ENCODE measurements at places on chromosomes 12 and 14.

- no peak for DNase-seq
These were observed 239.7 kb upstream of the KITLG start for GRCh38 chr12:88820012-88820411.

DNA sequence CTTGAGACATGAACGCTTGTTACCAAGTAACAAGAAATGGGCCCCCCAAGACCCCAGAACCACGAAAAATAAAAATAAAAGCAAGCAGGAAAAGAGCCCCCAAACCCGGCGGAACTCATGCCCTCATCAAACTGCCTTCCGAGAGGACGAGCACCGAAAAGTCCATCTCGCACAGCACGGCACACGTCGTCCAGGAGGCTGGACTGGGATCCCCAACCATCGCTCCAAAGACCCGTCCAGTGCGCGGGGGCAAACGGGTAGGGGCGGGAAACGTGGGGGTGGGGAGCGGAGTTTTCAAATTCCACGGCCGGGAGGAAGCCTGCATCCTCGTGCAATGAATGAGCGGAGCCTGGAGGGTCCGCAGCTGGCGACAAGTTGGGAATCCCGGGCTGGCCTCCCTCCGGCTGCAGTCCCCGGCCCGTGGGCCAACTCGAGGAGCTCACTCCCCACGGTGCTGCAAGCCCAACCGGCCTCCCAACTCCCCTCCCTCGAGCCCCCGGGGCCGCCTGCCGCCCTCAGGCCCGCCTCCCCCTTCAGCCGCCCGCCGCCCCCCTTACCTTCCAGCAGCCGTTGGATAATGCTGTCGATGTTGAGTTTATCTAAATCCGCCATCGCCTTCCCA, 484 bp downstream of the PPP1CC start:
- no peak for DNase-seq

GRCh38 chr12:52514471-52515318, 5.5 kb downstream of the KRT5 start:
- DNase-seq: no peak

GRCh38 chr12:85740186-85740585, 96.0 kb downstream of the RASSF9 start:
- no peak for DNase-seq

DNA sequence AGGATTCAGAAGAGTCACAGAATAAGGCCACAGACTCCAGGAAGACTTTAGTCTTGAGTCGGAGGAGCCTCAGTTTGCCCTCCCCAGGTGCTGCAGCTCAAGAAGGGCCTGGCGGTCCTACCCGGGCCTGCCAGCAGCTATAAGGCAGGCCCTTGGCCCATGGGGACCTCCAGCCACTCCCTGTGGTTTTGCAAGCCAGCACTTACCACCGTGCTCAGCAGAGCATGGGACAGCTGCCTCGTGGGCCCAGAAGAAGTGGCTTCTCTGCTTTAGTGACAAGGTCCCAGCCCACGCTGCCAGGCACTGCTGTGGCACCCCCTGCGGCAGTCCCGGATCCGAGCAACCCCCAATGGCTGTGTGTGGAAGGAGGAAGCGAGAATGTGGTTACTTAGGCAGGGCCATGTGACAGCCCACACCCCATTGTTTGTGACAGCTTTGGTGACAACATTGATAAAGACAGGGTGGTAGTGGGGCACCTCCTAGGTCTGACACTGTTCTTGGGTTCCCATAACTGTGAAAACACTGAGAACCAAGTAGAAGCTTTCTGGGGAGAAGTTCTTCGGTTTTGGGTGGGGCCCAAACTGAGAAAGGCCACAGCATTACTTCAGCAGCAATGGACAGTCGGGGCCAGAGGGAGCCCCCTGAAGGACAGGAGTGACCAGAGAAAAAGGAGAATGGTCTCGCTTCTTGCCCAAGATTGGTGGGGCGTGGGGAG, at the start of gene SELPLG:
SELPLG (minus strand) TSS at position 361 of the 715 bp plus-strand sequence. CDS start 9,587 bp downstream, outside the sequence.
- DNase-seq: no peak

DNA sequence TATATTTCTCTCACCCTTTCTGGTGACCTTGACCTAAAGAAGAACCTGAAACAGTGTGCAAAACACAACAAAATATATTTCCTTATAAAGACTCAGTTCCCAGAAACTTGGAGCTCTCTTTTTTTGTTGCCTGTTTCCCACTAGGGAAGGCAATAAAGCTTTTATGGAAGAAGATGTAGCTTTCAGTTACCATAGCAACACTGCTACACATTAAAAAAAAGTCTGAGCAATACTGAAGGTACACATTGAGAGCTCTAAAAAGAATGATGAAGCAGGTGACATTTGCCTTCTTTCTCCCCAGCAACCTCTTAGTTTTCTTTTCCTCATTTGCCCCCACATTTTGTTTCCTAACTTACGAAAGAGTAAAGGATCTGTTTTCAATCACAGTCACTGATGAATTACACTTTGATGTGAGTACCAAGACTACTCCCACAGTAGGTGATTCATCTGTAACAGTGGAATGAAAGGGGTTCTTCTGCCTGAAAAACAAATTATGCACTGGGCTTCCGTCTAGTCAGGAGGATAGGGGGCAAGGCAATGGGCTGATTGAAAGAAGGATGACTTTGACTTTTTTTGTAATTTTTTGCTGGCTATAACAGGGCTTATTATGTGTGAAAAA, 1.1 kb upstream of the CATSPERB start:
- DNase-seq: no peak

GRCh38 chr14:95273001-95273978, 46.4 kb downstream of the CLMN start:
- no peak for DNase-seq

All from kidney epithelial cell (primary cell).